ENCODE measurements at places on chromosomes 12 and 14. TPM values are rescaled to one million over a fixed set of nuclear protein-coding genes. Genes with fewer than 3 reads are reported as not detected.

DNA sequence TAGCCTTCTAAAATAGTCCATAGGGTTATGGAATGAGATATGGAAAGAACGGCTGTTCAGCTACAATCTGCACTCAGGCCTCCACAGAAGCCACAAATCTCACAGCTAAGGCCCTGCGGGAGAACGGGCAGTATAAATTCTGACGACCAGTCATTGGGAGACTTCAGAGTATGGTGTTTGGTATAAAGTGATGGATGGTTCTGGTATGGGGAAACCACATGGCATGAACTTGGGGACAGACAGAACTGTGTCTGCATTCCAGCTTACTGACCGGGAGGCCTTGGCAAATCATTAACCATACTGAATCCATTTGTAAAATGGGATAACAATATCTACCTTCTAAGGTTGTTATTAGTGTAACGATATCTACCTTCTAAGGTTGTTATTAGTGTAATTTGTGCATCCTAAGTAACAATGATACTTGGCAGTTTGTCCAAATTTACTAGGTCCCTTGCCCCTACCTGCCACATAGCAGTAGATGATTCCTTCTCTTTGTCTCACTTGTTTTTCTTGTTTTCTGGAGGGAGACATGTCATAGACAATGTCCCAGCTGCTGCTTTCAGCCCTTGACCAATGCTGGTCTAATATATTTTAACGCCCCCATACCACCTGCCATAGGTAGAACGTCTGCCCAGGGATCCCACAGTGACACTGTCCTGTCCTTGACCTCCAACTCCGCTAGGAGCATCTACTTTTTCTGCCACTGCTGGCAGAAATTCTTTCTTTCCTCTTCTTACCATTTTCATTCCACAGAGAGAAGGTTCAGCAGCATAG, 6.8 kb downstream of the CDKL1 start:
- DNase-seq, result no peak
- no peaks in the 10 kb centered on the region for H3K4me1 ChIP-seq
- no peak overlapping the region for H3K4me3 ChIP-seq
- no peaks in the 10 kb centered on the region for H3K36me3 ChIP-seq
- H3K27ac ChIP-seq, result no peak overlapping the region

GRCh38 chr12:46629331-46630229, 196.2 kb downstream of the SLC38A4 start:
- no peak for DNase-seq
- H3K4me3 ChIP-seq, result no peak overlapping the region
- H3K36me3 ChIP-seq, result peaks cover 24% of the 10 kb centered on the region
- H3K27me3 ChIP-seq, result no peaks in the 10 kb centered on the region

- no peak overlapping the region for H3K4me3 ChIP-seq
- no peak overlapping the region for H3K27ac ChIP-seq
- no peak for DNase-seq
- H3K36me3 ChIP-seq, result no peaks in the 10 kb centered on the region
- H3K4me1 ChIP-seq, result no peaks in the 10 kb centered on the region
Measured at GRCh38 chr12:8556531-8557097, 15.9 kb upstream of the CLEC4E start.

OVCH1 gene
- not detected for total RNA-seq

DNA sequence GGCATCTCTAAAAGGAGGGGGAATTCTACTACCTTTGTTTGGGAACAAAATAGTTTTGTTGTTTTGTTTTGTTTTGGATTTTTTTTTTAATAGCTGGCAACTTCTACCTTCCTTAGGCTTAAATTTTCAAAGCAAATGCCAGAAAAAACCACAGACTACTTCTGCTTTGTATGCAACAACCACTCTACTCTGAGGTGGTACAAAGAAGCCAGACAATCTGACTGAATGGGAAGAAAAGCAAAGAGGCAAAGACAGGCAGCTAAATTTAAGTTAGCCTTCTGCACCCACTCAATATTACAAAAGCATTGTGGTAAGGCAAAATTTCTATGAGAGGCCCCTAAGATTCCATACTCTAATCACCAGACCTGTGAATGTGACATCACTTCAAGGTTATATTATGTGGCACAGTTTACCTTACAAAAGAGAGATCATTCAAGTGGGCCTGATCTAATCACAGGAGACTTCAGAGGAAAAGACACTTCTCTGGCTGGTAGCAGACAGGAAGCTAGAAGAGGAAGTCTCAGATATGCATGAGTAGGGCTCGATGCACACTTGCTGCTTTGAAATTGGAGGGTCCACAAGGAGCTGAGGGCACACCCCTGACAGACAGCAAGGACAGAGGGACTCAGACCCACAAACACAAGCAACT, 566.6 kb downstream of the RPS29 start:
- no peaks in the 10 kb centered on the region for H3K4me1 ChIP-seq
- DNase-seq, result no peak
- H3K27me3 ChIP-seq, result no peaks in the 10 kb centered on the region
- no peak overlapping the region for H3K4me3 ChIP-seq
- no peaks in the 10 kb centered on the region for H3K36me3 ChIP-seq

GRCh38 chr14:30034152-30034551, 106.5 kb upstream of the PRKD1 start:
- H3K4me1 ChIP-seq, result no peaks in the 10 kb centered on the region
- H3K27me3 ChIP-seq, result no peaks in the 10 kb centered on the region
- H3K36me3 ChIP-seq, result no peaks in the 10 kb centered on the region
- no peak overlapping the region for H3K27ac ChIP-seq

DNA sequence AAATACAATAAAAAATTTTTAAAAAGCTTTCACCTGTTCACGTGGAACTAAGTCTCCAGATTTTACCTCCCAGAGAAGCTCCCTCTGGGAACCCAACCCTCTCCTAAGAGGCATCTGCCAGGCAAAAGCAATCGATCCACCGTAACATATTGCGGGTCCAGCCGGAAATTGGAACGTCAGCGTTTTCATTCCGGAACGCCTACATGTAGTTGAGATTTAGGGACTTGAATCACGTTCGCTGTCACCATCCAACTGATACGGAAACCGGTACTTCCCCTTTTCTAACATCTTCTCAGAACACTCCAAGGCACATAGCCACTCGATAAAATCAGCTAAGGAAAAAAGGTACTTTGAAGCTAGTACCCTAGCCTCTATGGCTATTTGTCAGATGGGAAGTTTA, 70.3 kb downstream of the COX16 start:
- no peaks in the 10 kb centered on the region for H3K4me1 ChIP-seq
- H3K36me3 ChIP-seq, result no peaks in the 10 kb centered on the region
- H3K27me3 ChIP-seq, result peaks cover 12% of the 10 kb centered on the region
